ENCODE measurements at places on chromosomes 4 and X. TPM values are rescaled to one million over a fixed set of nuclear protein-coding genes. Genes with fewer than 3 reads are reported as not detected.

DNA sequence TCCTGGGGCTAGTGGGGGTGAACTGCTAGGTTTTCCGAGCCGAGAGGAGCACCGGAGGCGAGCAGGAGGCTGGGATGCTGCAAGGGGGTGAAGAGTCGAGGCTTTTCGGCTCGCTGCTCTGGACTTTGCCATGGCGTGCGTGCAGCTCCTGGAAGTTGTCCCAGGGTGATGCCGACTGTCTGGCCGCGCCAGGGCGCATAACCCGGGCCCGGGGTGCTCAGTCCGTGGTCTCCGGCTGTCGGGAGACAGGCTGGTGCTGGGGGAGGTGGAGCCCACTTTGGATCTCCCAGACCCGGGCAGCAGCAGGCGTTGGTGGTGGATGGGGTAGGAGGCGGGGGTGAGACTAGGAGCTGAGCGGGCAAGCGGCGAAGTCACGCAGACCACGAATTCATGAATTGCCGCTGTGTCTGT lies 793 bp downstream of the GRIA3 start:
- peak; percentile 54 for DNase-seq
- H3K36me3 ChIP-seq, result no peaks in the 10 kb centered on the region
- peak overlapping the region; percentile 44 for H3K27ac ChIP-seq
- H3K4me3 ChIP-seq, result peak overlapping the region; percentile 57
- H3K27me3 ChIP-seq, result peaks cover 5% of the 10 kb centered on the region

GRPEL1 gene
- total RNA-seq, result 15.3 TPM

DNA sequence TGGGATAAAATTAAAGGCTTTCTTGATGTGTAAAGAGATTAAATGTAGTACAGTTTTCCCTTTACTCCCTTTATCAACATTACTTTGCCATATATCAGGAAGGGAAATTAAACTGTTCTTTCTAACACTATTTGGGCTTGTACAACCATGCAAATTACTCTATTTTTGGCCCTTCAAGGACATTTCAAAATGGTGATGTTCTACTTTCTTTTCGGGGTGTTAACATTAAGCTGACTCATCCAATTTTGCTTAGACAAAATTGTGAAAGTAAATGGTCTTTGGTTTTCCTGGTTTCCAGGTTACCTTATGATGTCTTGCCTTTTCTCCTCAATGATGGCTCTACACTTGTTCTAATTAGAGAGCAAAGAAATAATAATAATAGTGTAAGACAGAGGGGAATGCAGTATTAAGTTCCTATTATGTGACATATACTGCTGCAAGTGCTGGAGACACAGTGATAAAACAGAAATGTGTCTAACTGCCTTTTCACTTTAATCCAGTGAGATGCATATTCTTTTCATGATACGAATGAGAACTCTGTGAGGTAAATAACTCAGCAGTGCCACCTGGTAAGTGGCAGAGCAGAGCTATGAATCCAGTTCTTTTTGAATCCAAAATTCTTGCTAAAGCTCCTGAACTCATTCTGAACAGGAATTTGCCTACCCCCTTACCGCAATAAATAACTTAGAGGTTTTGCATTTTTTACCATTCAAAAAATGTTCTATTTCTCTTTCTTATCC lies 35.7 kb upstream of the PDE5A start:
- no peaks in the 10 kb centered on the region for H3K4me1 ChIP-seq
- no peaks in the 10 kb centered on the region for H3K27me3 ChIP-seq
- H3K4me3 ChIP-seq, result no peak overlapping the region
- no peaks in the 10 kb centered on the region for H3K36me3 ChIP-seq

- DNase-seq, result no peak
- H3K36me3 ChIP-seq, result no peaks in the 10 kb centered on the region
- H3K27ac ChIP-seq, result no peak overlapping the region
- H3K27me3 ChIP-seq, result peaks cover 8% of the 10 kb centered on the region
Measured at GRCh38 chrX:13082206-13083065, 38.0 kb upstream of the FAM9C start.

- no peak overlapping the region for H3K27ac ChIP-seq
- peaks cover 2% of the 10 kb centered on the region for H3K27me3 ChIP-seq
- no peak for DNase-seq
- H3K36me3 ChIP-seq, result no peaks in the 10 kb centered on the region
- no peaks in the 10 kb centered on the region for H3K4me1 ChIP-seq
Measured at GRCh38 chrX:25156323-25156722, 140.6 kb upstream of the ARX start.

DNA sequence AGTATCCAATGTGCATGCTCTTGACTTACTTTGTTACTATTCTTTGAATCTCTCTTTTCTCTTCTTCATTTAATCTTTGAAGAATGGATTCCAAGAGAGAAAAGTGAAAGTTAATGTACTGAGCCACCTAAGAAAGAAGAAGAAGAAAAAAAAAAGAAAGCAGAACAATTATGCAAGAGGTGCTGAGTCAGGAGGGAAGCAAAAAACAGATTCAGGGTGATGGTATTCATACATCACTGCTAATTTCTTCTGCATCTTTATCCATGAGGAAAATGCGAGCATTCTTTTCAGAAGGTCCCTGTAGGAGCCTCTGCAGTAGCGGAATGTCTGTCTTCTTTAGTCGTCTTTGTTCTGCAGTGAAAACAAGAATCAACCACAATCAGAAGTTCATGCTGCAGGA lies 43.9 kb downstream of the RASSF6 start:
- no peaks in the 10 kb centered on the region for H3K27me3 ChIP-seq
- no peaks in the 10 kb centered on the region for H3K4me1 ChIP-seq
- no peak overlapping the region for H3K27ac ChIP-seq
- DNase-seq, result no peak

GRCh38 chr4:78565971-78566372 lies 14.4 kb downstream of the ANXA3 start:
- H3K4me3 ChIP-seq, result no peak overlapping the region
- no peak for DNase-seq
- no peaks in the 10 kb centered on the region for H3K27me3 ChIP-seq
- peak overlapping the region; percentile 87 for H3K27ac ChIP-seq

GRCh38 chr4:120630427-120630826 lies 292.1 kb downstream of the PRDM5 start:
- H3K27me3 ChIP-seq, result no peaks in the 10 kb centered on the region
- no peaks in the 10 kb centered on the region for H3K4me1 ChIP-seq
- no peaks in the 10 kb centered on the region for H3K36me3 ChIP-seq
- no peak for DNase-seq
- H3K4me3 ChIP-seq, result no peak overlapping the region

DNA sequence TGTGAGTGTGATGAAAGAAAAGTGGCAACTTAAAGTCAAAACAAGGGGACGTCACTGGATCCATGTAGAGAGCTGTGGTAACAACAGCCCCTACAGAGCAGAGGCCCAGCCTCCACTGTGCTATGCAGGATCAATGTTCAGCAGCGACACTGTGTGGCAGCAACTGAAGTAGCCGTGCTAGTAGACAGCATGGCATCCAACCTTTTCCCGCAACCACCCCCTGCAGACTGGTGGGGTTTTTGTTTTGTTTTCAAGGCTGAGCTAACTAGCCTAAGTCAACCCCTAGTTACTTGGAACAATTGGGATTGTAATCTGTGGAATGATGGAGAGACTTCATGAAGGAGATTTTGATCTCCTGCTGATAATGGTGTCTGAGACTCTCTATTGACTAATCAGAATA lies 44.4 kb upstream of the PPARGC1A start:
- H3K27ac ChIP-seq, result no peak overlapping the region
- no peaks in the 10 kb centered on the region for H3K36me3 ChIP-seq
- peaks cover 6% of the 10 kb centered on the region for H3K4me1 ChIP-seq
- no peak for DNase-seq
- H3K27me3 ChIP-seq, result no peaks in the 10 kb centered on the region

TCEAL7 gene
- total RNA-seq, result 142 TPM

C4orf36 gene
- 5.6 TPM for total RNA-seq

Measured in spinal cord (tissue), 10 donors.